ENCODE measurements at places on chromosomes 4 and X.
A peak's percentile ranks its signal among the peaks of the same experiment; 100 is the strongest.

DNA sequence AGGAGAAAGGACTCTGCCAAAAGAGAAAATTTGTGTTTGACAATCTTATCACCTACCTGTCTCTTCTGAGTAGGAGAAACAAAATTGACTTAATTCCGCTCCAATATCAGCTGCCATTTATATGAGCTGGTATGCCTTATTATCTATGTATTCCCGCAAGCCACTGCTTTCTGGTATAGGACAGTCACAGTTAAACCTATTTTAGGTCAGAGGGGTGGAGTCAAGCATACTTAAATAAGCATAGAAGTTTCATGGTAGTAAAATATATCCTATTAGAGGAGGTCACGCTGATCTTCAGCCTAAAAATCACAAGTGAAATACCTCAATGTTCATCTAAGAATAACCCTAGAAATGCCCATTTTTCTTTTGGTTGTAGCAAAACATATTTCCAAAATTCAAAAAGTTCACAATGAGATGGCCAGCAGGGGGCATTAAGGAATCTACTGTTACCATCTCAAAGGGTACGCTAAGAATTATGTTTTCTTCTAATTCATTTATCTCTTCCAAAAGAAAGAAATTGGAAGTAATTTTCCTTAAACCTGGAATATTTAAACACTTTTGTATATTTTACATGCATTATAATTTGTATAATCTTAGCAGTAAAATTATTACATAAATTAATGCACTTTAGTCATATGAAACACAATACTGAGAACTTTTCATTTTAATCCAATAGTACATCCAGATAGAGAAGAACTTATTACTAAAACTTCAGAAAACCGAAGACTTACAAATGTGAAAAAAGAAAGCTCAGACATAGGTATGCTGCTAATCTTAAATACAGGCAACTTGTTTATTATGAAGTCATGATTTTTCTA lies 10.5 kb downstream of the PPAT start:
- DNase-seq: peak; percentile 59

DNA sequence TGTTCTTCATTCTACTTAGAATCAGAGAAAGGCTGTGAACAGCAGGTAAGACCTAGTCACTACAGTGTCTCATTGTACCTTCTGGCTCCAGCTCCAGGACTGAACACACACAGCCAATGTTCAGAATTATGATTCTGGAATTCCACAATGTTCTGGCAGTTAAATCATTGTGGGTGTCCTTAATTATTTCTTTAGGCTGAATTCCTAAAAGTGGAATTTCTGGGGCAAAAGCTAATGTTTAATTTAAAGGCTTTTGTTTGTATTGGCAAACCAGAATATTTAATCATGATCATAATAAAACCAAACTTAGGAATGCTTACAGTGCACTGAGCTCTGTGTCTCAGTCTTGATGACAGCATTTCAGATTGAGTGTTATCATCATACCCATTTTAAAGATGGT lies 67.0 kb upstream of the FAT1 start:
- DNase-seq: no peak

DNA sequence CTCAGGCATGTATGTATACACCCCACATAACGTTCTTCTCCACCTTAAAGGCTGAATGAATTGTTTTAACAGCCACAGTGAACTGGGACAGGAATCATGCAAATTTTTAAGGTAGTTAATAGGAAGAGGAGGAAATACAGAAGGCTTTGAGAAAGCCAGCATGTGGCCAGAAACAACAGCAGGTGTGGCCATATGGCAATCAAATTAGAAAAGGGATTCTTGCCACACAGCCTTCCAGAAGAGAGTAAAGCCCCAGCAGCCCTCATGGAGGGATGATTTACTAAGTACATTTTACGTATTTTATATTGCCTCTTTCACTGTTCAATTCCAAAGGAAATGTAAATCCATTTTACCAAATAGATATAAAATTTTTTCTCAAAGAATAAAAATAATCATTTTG lies 792.2 kb downstream of the ADGRL3 start:
- no peak for DNase-seq

GRCh38 chrX:78979789-78980464 lies 34.7 kb downstream of the P2RY10 start:
- no peak for DNase-seq

DNA sequence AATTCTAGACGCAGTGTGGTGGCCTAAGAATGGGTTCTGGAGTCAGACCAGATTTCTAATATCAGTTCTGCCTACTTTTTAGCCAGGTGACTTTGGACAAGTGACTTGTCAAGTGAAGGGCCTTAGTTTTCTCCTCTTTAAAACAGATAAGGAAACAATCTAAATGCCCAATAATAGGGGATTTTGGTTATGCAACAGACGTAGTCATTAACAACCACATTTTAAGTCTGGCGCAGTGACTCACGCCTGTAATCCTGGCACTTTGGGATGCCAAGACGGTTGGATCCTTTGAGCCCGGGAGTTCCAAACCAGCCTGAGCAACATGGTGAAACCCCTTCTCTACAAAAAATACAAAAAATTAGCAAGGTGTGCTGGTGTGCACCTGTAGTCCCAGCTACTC lies 2.1 kb upstream of the ZMYM3 start:
- DNase-seq: no peak

DNA sequence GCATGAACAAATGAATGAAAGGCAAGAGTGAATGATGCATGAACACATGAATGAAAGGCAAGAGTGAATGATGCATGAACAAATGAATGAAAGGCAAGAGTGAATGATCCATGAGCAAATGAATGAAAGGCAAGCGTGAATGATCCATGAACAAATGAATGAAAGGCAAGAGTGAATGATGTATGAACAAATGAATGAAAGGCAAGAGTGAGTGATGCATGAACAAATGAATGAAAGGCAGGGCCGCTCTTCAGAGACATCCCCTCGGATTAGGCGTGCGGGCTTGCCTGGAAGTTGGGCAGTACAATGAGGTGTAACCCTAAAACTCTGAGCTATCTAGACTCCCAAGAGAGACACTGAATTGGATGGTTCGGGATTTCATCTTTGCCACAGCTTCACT lies 3.7 kb downstream of the PCGF3 start:
- no peak for DNase-seq

GRCh38 chrX:45621376-45622041 lies 420.8 kb upstream of the DIPK2B start:
- no peak for DNase-seq

GRCh38 chr4:6333301-6334202 lies 63.9 kb downstream of the WFS1 start:
- no peak for DNase-seq

- DNase-seq: no peak
Measured at GRCh38 chr4:32985256-32985655, 2265.1 kb downstream of the PCDH7 start.

DNA sequence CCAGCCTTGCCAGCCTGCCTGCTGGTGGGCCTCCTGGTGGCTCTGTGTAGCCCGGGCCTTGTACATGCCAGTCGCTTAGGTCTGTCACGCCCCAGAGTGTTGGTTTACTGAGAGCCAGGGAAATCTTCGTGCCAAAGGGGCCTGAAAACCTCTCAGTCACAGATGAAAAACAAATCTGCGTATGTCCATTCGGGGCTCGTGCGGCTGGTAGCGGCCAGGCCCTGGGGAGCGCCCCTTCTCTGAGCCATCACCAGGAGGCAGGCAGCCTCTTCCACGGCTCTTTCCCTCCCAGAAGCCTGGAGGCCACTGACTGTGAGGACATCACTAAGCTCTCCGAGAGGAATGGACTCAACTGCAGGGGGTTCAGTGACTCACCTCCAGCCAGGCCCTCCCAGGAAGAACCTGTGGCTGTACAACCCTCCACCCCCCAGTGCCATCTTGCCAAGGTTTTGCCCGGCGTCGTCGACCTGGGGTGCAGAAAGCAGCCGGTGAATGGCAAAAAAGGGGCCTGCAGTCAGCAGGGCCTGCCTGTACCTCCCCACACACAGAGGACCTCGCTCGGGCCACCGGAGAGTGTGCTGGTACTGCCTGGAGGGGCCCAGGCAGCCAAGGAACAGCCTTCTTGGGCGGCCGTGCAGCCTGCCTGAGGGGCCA lies 162.2 kb downstream of the BCOR start:
- DNase-seq: no peak

- no peak for DNase-seq
Measured at GRCh38 chrX:106927023-106927422, 6.8 kb downstream of the CLDN2 start.

GRCh38 chr4:99847362-99847976 lies 30.8 kb downstream of the DAPP1 start:
- DNase-seq: peak; percentile 34

DNA sequence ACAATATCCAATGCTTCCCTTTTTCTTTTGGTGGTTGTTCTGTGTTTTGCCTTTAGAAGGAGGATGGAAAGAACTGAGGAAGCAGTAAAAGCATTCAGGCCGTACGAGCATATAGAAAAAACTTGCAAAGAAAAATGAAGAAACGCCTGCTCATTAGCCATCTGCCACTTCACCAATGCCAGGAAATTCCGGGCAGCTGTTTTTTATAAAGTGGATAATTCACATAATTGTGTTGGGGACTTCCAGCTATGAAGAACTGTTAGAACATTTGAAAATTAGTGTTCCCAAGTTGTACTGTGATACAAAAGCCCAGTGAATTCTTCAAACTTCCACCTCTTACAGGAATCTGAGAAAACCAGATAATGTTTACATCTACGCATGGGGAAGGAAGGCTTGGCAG lies 11.7 kb downstream of the RELL1 start:
- no peak for DNase-seq

- no peak for DNase-seq
Measured at GRCh38 chr4:157994863-157995262, 178.0 kb downstream of the GASK1B start.

DNA sequence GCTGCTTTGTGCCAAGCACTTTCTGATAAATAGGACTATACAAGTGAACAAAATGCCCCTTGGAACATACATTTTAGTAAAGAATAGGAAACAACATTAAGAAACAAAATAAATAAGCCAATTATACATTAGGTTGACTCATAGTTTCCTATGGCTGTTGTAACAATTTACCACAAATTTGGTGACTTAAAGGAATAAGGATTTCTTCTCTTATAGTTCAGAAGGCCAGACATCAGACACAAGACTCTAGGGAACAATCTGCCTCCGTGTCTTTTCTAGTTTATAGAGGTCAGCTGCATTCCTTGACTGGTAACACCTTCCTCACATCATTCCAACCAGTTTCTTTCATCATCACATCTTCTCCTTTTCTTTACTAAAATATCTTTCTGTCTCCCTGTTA lies 235.9 kb upstream of the PCDH18 start:
- DNase-seq: no peak

DNA sequence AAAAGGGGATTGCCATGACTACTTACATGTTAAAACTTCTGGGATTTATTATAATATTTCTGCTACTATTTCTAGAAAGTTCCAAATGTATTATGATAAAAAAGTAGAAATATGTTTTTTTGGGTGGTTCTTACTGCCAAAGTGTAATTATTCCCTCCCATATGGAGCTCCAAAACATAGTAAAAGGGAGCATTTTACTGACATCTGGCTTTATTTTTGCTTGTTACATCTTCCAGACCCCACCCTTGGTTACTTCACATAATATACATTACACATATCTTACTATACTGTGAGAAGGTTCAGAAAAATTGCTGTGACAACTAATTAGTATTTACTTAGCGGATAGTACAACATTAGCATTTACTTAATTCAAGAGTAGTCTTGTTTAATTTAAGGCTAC lies 205.1 kb upstream of the TLL1 start:
- DNase-seq: no peak

GRCh38 chr4:105661028-105661427 lies 47.5 kb downstream of the INTS12 start:
- no peak for DNase-seq

DNA sequence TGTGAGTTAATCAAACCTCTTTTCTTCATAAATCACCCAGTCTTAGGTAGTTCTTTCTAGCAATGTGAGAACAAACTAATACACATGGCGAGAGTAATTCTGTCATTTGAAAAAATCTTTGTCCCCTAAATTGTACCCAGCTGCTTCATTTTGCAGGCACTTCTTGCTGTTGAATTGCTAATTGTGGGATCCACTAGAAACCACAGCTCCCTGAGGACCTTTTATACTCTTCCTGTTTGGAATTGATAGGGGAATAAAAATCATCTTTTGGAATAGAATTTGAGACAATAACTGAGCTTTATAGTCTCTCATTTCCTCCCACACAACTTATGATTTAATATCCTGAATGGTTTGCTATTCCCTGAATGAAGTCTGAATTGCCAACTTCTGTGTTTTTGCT lies 170.2 kb downstream of the PACRGL start:
- DNase-seq: no peak
